Right cardiac atrium (tissue), 5 donors: ENCODE measurements at places on chromosomes 5 and 9. TPM values are rescaled to one million over a fixed set of nuclear protein-coding genes. Genes with fewer than 3 reads are reported as not detected.

DNA sequence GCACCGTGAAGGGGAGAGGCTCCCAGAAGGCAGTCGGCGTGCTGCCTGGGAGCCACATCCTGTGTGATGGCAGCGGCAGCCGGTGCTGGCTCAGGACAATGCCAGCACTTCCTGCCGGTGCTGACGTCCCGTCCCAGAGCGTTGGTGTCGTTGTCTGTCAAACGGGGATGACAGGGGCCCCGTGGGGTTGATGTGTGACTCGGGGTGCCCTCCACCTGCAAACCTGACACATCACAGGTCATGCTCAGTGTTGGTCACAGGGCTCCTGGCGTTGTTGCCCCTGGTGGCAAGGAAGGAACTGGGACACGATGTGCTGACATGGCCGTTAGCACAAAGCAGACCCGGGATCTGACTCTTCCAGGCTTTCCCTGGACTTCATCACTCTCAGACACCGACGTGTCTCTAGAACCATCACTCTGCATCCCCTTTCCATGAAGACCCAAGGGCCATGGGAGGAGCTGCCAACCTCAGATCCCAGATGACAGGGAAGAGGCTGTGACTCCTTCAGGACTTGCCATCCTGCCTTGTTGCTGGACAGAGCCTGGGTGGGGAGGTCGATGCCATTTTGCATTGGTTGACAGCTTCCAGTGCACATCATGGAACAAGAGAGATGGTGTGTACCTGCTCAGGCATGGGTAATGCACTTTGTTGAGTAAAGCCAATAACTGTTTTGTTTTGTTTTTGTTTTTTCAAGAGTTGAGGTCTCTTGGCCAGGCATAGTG lies 21.5 kb downstream of the PLPP7 start:
- DNase-seq: peak; percentile 74

GRCh38 chr5:50967563-50968355 lies 301.3 kb downstream of the PARP8 start:
- DNase-seq: no peak

- DNase-seq: no peak
Measured at GRCh38 chr5:133882846-133883245, 85.6 kb downstream of the C5orf15 start.

DNA sequence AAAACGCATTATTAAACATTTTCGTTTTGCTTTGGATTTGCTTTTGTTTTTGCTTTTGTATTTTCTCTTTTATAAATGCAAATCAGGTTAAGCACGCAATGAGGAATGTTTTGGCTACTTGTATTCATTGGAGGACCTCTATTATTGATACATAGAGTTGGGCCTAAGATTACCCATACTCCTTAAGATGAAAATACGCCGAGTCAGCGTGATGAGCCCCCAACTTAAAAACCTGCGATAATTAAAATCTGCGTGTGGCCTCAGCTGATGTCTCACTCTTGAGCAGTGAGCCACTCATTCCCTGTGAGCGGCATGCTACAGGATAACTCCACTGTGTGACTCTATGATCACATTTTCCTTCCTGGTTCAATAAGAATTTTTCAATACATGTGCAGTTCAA lies 518.3 kb downstream of the IRX1 start:
- DNase-seq: no peak

DNA sequence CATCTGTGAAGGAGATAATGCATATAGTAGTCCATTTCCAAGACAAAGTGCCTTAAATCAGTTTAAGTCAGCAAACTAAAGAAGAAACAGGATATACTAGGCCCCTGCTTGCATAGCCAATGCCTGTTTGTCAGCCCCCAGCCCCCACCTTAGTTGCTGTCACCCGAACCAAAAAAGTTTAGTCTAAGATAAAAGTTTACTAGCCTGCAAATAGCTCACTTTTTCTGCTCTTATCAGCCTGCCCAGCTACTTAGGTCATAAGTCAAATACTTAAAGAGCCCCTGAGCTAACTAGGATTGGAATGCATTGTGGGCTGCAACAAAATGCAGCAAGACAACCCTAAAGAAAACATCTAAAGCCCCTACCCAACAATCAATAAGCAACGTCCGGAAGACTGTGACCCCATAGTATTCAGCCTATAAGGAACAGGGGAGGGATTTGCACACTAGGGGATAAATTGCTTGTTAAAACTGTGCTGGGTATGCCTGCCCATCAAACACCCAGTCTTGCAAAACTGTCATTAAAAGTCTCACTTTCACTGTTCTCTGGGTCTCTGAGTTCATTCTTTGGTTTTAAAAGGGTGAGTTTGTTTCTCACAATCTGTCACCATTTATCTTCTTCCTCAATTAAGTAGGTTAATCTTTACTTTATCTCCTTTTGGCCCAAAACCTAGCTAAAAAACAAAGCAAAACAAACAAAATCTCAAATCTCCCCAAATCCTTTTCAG lies 92.4 kb upstream of the CEP78 start:
- DNase-seq: no peak

DNA sequence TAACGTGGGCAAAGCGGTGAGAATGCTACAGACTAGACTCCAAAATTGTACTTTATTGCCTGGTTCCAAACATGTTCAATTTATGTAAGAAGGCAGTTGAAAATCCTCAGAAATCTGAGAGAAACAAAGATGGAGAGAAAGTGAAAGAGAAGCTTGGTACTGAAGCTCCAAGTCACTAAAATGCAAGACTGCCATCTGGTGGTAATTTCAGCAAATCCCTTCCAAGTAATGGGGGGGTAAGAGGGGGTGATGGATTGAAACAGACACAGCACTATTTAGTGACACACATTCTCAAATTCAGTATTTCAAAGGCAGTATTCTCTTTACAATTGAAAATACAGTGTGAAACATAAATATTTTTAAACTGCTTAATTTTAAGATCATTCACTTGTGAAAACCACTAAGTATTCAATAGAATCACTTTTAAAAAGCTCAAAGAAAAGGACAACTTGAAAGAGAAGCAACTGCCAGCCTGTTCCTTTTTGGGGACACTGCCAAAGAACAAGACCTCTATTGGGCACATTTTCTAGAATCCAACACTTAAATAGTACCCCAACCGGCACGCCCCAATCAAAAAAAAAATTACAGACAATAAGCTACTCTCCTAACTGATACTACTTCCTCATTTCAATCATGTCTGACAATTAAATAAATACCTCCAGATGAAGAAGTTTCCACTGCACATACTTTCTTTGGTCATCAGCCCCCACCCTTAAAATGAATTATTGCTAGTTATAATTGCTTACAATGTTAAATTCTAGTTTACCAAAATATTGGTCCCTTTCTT lies 131.5 kb downstream of the AGTPBP1 start:
- DNase-seq: no peak

GRCh38 chr9:70127036-70127435 lies 83.4 kb downstream of the MAMDC2 start:
- no peak for DNase-seq

- no peak for DNase-seq
Measured at GRCh38 chr9:64057553-64057952, 1227.5 kb downstream of the FOXD4L5 start.

DNA sequence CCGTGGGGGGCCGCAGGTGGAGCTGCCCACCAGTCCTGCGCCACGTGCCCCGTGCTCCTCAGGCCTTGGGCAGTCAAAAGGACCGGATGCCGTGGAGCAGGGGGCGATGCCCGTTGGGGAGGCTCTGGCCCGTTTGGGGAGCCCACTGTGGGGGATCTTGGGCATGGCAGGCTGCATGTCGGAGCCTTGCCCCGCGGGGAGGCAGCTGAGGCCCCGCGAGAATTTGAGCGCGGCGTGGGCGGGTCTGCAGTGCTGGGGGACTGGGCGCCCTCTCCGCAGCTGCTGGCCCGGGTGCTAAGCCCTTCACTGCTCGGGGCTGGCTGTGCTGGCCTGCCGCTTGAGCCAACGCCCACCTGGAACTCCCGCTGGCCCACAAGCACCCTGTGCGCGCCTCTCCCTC lies 445.6 kb upstream of the EDIL3 start:
- DNase-seq: no peak

DNA sequence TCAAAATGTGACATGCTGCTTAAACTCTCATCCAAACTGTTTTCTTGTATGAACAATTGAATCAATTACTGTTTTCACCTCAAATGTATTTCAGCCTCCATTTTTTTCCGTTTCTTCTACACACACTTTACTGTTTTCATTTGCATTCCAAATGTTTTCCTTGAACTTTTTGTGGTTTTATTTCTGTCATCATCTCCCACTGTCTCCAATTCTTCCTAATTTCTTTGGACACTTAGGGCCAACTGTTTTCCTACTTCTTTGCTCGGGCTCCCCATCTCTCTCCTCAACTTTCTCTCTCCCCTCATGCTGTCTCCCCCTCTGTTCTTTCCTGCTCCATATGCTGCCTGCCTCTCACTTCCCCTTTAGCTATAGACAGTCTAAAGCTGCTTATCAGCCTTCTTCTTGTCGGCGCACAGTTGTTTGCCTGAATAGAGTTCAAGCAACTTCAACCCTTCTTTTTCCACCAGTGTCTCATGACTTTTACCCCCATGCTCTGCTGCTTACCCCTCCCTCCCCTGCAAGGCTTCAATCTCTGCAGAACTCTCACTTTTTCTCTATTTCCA lies 443.4 kb downstream of the DTWD2 start:
- DNase-seq: no peak

GRCh38 chr9:118362596-118362995 lies 658.4 kb downstream of the TLR4 start:
- no peak for DNase-seq

DNA sequence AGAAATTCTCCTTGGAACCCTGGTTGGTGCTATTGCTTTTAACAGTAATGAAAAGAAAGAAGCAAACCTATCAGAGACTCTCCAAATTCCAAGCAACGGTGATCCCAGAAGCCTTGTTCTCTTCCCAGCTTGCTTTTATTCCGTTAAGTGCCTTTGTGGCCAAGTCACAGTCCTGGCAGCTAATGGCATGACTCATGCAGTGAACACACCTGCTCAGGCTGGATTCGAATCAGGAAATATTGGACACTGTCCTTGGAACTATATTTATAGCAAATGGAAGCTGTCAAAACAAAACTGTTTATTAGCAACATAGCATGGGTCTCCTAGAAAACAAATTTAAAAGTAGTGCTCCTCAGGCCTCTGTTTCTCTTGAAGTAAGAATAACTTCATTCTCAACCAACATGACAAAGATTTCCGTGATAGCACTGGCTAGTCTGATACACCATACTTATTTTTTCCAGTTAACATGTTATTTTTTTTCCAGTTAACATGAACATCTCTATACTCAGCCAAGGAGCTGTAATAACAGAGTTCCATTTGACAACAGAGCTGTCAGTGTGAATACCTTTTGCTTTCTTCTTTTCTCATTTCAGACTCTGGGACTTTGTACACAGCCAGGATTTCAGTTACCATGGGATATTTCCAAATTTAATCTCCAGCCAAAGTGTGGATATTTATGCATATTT lies 502.4 kb downstream of the GADD45G start:
- DNase-seq: no peak

The CANX gene
- 542 TPM for total RNA-seq

The ZNF483 gene
- 10.8 TPM for total RNA-seq

The FAM200C gene
- 6.0 TPM for total RNA-seq

The SEC16A gene
- total RNA-seq: 35.3 TPM

The ANXA6 gene
- total RNA-seq: 238 TPM

The BARX1 gene
- not detected for total RNA-seq
